ENCODE measurements at places on chromosomes 13 and 19.

- no peak for DNase-seq
Measured at GRCh38 chr13:113184568-113185440, 23.7 kb downstream of the PCID2 start.

- no peak for DNase-seq
Measured at GRCh38 chr13:21799671-21800070, 128.8 kb downstream of the FGF9 start.

DNA sequence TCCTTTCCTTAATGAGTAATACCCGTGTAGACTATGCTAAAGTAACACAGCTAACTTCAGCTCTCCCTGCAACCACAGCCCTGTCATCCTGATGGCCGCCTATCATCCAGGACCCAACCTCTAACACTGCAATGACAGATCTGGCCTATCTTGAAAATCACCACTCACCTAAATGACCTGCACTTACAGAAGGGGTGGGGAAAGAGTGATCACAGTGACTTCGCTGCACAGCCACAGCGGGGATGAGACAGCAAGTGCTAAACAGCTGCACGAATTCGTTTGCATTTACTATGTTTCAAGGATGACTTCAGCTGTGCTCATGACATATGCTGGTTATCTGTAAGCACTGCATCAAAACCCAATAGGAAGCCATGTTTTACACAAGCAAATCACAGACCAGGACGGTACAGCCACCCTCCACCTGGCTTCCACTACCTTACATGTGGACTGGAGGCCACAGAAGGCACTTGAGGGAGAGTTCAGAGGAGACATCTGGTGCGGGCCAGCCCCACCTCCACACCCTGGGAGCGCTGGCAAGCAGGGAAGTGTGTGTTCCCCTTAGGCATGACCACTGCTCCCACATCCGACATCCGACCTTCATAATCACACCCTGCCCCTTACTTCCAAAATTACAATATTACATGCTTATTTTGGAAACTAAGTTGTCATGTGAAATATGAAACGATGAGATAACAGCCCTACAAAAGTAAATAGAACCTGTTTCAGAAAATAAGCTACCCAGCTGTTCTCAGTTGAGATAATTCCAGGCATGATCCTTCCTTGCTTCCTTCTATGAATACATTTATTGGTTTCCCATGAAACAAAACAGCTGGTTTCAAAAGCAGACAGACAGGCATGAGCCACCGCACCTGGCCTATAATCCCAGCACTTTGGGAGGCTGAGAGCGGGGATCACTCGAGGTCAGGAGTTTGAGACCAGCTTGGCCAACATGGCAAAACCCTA lies 95.7 kb downstream of the STK24 start:
- no peak for DNase-seq

DNA sequence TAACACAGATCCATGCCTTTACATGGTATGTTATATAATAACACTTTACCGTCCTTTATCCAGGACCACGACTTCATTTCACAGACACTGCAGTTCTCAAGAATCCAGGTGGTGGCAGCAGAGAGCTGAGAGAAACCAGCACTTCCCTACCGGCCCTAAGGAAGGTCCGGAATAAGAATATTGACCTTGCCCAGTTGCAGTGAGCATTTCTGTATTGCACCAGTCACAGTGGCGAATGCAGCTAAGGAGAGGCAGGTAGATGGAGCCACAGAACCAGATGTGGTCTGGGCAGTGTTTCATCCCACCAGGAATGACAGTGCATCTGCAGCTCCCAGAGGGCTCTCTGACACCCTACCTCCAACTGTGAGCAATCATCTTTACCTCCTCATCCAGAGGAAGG lies 44.6 kb downstream of the ZNF787 start:
- no peak for DNase-seq

DNA sequence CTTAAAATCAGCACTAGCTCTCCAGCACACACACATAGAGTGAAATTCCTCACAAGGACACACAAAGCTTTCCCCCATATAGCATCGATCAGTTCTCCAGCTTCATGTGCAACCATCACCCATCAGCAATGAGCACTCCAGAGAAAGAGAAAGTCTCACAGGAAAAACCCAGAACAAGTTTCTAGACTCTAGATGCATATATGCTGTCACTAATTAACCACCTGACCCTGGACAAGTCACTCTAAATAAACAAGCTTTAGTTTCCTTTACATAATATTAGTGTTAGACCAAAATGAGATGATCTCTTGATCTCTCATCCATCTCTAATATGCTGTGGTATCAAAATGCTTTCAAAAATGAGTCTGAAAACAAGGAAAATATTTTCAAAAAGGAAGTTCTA lies 81.2 kb downstream of the TBC1D4 start:
- DNase-seq: no peak

- no peak for DNase-seq
Measured at GRCh38 chr13:20394506-20394905, 131.2 kb downstream of the CRYL1 start.

DNA sequence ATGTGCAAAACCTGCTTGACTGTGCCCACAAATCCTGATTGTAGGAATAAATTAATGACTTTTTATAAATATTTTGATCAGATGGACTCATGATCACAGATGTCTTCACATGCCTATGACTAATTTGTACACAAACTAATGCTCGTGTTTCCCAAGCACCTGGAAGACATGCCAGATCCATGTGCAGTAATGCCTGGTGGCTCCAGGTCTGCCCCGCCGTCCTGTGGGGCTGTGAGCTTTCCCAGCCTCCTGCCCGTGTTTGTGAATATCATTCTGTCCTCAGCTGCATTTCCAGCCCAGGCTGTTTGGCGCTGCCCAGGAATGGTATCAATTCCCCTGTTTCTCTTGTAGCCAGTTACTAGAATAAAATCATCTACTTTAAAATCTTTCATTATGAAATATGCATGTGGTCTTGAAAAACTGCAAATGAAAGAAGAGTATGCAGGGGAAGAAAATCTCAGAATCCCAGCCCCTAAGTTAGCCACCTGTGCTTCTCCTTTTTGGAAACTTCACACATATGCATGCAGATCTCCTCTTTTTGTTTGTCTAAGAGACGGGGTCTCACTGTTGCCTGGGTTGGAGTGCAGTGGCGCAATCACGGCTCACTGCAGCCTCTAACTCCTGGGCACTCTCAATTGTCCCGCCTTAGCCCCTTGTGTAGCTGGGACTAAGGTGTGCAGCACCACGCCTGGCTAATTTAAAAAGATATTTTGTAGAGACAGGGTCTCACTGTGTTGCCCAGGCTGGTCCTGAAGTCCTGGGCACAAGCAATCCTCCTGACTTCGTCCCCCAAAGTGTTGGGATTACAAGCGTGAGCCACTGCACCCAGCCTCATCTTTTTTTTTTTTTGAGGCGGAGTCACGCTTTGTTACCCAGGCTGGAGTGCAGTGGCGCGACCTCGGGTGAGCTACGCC lies 6.2 kb downstream of the RPL28 start:
- no peak for DNase-seq

DNA sequence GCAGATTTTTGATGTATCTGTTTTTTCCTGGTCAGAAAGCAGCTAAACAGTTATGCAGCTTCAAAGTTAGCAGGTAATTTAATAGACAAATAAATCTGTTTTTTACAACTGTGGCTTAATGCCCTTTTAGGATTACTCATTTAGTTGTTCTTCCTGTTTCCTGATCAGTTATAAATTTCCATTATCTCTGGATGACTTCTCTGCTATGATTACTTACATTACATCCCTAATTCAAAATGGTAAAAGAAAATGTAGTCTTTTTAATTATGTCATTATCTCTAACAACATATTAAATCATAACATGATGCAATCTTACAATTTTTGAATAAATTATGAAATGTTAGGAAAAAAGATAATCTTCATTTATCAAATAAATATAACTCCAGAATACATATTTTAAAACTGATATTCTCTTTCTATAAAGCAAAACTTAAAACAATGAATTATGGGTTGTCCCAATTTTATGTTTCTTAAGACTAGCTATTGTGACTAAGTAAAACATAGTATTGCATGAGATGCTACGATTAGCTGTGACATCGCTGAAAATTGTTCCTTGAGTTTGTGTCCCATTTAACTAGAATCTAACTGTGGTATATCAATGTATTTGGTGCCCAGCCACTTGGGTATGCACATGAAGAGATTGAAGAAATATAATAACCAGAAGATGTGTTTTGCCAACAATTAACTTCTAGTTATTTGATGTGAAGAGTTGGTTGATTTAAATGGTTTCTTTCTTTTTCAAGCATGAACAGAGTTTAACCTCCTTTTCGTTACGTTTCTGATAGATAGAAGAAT lies 605.3 kb upstream of the SPRY2 start:
- no peak for DNase-seq

- no peak for DNase-seq
Measured at GRCh38 chr13:71593566-71593965, 273.4 kb downstream of the DACH1 start.

- DNase-seq: no peak
Measured at GRCh38 chr13:81602241-81602640, 1261.3 kb upstream of the SPRY2 start.

- DNase-seq: no peak
Measured at GRCh38 chr13:112970552-112971287, 1.7 kb downstream of the MCF2L start.

DNA sequence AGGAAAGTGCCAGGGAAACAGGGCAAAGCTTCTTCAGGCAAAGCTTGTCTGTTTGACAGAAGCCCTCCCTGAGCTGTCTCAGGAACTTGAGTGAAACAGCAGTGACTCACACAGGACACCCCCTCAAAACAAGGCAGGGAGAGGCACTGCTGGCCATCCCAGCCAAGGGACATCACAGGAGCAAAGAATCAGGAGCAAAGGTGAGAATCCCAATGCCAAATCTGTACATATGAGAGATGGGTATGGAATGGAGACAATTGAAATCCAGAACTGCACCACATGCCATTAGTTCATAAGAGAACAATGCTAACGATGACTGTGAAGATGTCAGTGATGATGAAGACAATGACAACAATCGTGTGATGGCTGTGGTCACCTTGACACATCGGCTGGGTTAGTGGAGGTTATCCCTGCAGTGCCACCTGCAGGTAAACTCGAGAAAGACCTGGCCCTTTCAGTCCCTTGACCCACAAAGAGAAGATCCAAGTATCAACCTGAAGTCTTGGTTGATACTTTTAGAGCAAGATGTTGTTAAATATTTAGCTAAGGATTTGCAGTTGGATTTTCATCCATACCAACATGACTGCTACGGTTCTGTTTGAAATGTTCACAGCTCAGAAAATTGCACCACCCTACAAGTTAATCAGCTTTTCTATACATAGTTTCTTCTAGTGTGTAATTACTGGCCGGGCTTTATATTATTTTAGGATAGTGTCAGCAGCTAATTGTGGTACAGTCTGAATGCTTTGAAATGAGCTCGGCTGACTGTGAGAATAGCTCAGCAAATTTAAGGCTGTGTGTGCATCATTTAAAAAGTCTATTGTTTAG lies 42.0 kb upstream of the IPO5 start:
- no peak for DNase-seq

DNA sequence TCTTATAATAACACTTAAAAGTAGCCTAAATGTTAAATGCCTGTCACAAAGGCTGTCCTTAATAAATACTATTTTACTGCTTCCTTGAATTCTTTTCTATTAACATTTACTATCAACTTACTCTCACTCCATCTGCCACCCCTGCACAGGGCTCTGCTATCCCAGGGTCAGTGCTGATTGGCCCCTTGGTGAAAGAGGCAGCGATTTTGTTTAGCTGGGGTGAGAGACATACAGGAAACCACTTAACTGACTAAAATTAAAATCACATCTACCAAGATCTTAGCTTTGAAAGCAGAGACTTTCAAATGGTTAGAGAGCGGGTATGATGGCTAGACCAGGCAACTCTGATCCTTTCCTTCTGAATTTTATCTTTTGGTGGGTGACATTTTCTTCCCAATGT lies 149.9 kb upstream of the HTR2A start:
- no peak for DNase-seq

DNA sequence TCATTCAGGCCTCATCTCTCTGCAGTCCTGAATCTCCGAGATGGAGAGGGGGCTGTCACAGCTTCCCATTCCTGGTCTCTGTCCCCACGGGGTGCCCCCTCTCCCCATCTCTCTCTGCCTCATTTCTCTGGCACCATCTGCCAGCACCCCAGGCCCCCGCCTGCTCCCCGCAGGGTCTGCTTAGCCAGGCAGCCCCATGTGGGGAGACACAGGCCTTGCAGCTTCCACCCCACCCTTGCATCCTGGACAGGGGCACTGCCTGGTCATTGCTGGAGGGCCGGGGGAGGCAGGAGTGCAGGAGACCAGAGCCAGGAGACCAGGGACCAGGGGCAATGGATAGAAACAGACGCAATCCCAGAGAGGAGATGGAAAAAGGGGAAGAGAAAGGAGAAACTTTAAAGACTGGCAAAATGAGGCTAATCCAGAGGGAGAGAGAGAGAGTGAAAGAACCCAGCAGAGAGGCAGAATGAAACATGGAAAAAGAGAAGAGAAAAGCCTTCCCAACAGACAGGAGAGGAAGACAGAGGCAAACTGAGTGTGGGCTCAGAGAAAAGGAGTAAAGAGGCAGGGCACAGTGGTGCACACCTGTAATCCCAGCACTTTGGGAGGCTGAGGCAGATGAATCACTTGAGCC lies 8.8 kb upstream of the GIPR start:
- no peak for DNase-seq

GRCh38 chr13:106472621-106473020 lies 62.8 kb downstream of the EFNB2 start:
- DNase-seq: no peak

GRCh38 chr19:44875666-44876451 lies 15.2 kb upstream of the TOMM40 start:
- no peak for DNase-seq

DNA sequence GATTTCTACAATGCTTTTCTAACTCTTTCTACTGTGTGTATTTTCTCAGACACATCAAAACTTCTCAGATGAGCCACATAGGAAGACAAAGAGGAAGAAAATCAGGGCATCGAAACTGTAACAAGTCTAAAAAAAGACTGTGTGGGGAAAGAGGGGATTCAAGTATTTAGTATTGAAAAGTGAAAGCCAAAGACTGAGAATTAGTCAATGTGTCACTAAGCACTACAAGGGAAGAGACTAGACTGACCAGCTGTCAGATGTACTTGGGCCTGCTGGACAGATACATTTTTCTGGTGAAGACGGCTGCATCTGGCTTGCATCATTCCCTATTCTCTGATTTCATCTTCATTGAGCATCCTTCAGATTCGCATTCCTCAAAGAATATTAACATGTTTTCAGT lies 25.4 kb downstream of the COMMD6 start:
- DNase-seq: no peak

GRCh38 chr13:30671271-30671815 lies 53.6 kb downstream of the USPL1 start:
- no peak for DNase-seq

DNA sequence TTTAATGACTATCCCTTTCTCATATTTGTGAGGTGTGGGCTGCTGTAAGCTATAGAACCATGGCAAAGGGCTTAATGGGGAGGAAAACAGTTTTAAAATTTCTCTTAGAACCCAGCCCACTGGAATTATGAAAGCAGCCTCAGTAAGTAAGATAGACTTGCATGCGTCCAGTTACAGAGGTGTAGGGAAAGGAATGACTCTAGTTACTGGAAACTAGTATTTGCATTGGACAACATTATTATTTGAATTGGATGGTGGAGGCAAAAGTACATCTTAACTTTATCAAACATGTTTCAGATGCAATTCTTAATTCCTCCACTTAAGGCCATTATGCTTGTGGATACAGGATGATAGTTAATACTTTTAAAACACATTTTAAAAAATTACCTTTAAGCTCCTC lies 292.9 kb downstream of the SPRY2 start:
- DNase-seq: no peak
